ENCODE measurements at places on chromosomes 6 and 20.

DNA sequence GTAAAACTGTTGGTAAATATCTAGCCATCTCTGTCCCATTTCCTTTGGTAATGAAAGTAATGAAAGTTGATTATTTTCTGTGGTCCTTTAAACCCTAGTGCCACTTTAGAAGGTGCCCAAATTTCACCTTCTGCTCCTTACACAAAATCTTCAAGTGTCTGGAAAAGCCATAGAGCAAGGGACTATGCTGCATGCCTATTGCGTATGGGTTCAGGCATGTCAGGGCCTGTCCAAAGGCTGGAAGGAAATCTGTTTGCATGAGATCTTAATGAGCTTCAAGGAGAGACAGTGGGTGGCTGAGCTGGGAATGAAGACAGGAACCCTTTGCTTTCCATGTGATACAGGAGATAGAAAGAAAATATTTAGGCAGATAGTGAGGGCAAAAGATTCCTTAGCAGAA lies 66.6 kb upstream of the CCN6 start:
- no peak for DNase-seq

DNA sequence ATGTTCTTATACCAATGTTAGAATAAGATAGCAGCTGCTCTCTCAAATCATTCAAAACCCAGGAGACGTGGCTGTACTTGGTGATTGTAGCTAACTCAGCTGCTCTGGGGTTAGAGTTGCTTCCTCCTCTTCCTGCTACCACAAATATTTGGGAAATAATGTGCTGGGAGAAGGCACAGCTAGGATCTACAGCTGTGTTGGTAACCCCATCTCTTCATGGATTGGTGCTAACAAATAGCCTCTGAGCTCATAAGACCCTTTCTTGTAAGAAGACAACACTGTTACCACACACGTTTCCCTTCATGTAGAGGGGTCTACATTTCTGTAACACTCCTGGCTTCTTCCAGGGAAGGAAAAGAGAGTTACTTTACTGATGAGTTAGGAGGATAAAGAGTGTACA lies 911.0 kb upstream of the CITED2 start:
- no peak for DNase-seq

- peak; percentile 35 for DNase-seq
These were observed 185.6 kb downstream of the TSHZ2 start for GRCh38 chr20:53157443-53158408.

DNA sequence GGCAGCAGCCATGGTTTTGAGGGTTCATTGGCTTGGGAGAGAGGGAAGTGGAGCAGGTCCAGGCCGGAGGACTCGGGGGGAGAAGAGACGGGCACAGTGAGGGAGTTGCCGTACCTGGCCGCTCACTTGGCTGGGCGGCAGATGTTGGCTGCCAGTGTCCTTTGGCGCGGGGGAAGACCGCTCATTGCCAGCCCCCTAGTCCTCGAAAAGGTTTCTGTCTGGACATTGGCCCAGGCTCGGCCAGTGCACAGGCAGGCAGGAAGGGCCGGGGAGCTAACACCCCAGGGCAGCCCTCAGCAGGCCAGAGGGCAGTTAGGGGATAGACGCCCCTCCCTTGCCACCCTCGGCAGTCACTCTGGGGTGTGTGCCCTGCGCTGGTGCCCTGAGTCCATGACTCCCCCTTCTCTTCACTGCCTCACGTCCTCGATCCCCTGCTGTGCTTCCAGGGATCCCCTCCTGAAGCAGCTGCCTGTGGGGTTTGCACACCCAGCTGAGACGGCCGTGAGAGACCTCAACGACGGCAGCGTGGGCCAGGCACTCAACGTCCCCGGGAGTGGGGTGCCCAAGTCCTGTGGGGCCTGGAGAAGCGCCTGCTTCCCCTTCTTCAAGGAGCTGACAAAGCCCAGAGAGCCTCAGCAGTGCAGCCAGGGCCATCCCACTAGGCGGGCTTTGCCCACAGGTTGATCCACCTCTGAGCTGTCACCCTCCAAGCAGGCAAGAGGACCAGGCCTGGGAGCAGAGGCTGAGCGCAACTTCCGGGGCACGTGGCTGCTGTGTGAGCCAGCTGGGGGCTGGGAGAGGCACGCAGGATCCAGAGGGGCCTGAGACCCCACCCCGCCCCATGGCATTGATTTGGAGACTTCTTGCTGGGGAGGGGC lies 20.4 kb downstream of the RBM38 start:
- DNase-seq, result no peak

- DNase-seq, result no peak
These were observed 122.8 kb upstream of the PTPN1 start for GRCh38 chr20:50387218-50387995.

Measured in SW 1271 (cell line).